ENCODE measurements at places on chromosomes 16 and 17.
A peak's percentile ranks its signal among the peaks of the same experiment; 100 is the strongest.

GRCh38 chr17:73304971-73305812 lies 6.6 kb downstream of the CDC42EP4 start:
- peak; percentile 75 for DNase-seq

DNA sequence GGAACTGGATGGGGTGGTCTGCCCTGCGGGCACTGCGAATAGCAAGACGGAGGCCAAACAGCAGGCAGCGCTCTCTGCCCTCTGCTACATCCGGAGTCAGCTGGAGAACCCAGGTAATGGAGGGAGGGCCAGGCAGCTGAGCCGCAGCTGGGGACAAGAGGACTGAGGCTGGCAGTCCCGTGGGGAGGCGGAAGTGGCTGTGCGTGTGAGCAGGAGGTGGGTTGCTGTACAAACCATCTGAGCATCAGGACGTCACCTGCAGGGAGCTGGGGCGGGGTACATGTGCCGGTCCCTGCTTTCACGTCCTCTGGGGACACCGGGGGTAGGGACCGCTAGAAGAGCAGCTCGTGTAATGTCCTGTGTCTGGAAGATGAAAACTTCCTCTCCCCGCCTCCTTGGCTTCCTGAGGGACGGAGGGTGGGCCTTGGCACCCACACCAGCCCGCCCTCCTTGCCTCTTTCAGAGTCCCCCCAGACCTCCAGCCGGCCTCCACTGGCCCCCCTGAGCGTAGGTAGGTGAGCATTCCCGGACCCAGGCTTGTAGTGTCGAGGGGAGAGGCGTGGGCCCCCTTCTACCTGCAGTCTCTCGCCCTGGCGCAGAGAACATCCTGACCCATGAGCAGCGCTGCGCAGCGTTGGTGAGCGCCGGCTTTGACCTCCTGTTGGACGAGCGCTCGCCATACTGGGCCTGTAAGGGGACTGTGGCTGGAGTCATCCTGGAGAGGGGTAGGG lies 3.7 kb downstream of the ADAD2 start:
- no peak for DNase-seq

DNA sequence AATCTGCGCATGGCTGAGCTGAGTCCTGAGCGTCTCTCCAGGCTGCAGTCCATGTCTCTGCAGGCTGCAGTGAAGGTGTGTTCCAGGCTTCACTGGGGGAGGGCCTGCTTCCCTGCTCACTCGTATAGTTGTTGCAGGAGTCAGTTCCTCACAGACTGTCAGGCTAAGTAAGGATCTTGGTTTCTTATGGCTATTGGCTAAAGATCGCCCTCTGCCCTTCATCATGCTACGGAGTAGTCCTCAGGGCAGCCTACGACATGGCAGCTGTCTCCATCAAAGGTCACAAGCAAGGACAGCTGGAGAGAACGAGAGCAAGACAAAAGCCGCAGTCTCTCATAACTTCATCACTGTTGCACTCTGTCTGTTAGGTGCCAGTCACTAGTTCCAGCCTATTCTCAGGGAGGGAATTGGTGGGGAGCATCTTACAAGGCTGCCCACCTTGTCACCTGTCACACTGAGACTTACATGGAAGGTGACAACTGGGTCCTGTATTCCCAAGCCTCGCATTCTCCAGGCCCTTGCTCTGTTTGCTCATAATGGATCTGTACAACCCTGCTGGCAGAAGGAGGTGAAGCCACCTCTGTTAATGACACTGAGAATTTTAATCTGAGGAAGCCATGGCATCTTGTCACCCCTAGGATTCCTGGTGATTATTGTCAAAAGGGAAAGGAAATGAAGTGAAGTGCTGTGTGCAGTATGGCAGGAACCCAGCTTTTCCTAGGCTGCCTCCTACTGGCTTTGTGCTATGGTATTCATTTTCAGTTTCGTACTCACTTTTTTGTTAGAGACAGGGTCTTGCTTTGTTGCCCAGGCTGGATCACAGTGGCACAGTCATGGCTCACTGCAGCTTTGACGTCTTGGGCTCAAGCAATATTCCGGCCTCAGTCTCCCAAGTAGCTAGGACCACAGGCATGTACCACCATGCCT lies 43.4 kb downstream of the MFSD11 start:
- DNase-seq, result no peak

GRCh38 chr17:28041068-28041843 lies 1.2 kb upstream of the NLK start:
- DNase-seq, result peak; percentile 97
